HT1080 (cell line): ENCODE measurements at places on chromosomes 11 and 22. TPM values are rescaled to one million over a fixed set of nuclear protein-coding genes. Genes with fewer than 3 reads are reported as not detected.
A peak's percentile ranks its signal among the peaks of the same experiment; 100 is the strongest.

- no peak for DNase-seq
Observed at GRCh38 chr11:128324051-128324481, 263.3 kb downstream of the ETS1 start.

DNA sequence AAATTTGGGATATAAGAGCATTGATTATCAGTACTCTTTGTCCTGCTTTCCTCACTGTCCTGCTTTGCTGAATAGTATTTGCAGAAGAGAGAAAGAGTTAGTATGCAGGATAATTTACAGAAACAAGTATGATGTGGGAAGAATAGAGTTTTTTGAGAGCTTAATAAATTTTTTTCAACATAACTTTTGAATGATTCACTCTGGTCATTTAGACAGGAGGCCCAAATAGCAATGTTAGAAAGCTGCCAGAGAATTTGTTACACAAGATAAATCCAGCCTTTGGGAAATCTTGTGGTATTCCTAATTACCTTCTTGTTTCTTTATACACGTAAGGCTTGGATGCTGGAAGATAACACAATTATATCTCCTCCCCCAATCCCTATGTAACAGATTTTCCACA, 484.6 kb downstream of the CNTN5 start:
- DNase-seq = peak; percentile 4

- DNase-seq = no peak
Observed at GRCh38 chr22:27447289-27447688, 354.3 kb downstream of the MN1 start.

DNA sequence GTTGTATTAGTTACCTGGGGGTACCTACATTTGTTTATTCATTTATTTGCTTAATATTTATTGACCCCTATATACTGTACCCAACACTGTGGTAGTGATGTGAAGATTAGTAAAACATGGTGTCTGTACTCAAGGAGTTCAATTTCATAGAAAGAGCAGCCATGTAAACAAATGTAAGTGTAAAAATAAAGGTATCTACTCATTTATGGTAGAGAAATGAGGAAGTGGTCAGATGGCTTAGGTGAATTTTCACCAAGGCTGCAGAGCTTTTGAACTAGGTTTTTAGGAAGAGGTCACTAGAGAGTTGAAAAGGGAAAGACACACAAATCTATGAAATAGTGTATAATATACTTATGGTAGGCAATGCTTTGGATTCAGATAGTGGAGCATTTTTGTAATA, 11.1 kb downstream of the CTR9 start:
- DNase-seq = no peak

The MED19 gene
- total RNA-seq = 29.3 and 32.1 TPM in 2 replicates

The USP47 gene
- 30.8 and 33.5 TPM in 2 replicates for total RNA-seq

The NLRP14 gene
- not detected in 2 replicates for total RNA-seq
